ENCODE measurements at places on chromosomes 6 and 20.
A peak's percentile ranks its signal among the peaks of the same experiment; 100 is the strongest.

DNA sequence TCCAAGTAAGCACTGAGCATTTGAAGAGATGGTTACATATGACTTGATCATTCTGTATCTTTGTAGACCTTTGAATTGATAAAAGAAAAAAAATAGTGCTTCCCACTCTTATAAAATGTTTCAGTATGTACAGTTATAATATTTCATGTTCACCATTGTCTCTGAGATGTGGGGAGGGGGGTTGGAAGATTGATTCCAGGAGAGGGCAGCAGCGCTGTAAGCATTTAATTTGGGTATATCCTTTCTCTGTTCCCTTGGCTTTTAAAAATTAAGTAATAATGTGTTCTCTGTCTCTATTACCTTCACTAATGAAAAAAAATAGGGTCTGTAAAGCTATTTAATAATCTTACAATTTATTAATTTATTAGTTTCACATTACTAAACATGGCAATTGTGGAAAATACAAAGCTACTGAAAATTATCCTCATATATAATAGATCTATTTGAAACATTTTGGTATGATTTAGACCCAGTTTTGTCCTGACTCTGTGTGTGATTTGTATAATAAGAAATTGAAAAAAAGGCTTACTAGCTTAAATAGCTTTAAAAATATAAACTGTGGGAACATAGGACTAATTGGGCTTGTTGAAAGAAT is 341.2 kb downstream of the CDKAL1 start:
- DNase-seq: no peak

DNA sequence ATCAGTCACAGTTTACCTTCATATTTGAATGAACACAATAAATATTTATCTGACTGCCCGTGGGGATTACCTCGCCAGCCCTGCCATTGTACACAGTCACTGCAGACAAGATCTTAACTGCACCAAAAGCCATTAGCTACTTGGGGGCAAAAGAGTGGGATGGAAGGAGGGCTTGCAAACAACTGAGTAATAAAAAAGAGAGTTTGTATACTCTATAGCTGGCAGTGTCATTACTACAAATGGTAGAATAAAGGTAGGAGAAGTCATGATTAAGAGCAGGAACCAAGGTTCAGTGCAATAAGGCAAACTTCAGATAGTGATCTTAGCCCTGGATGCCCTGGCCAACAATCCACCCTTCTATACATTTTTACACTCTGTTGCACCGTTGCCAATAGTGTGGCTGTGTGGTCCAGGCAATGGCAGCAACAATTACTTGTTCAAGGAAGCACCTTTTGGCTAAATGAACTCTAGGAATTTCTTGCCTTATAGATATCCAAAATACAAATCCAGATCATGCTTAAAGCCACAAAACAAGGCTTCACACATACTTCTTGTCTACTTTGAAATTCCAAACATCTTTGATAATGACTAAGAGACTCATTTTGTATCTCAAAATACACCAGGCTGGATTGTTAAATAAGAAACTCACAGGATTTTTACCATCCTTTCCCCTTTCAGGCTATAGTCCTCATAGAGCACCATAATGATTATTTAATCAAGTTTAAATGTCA is 955.4 kb upstream of the ADGRB3 start:
- DNase-seq: no peak

- peak; percentile 59 for DNase-seq
These were observed at the start of gene RAB44 for GRCh38 chr6:36697481-36697903. Gene RAB44, plus strand, starts transcription at chr6:36697826. Its CDS starts 6,410 bp downstream, at chr6:36704236.

GRCh38 chr6:104705095-104705707 is 154.5 kb downstream of the HACE1 start:
- peak; percentile 74 for DNase-seq

DNA sequence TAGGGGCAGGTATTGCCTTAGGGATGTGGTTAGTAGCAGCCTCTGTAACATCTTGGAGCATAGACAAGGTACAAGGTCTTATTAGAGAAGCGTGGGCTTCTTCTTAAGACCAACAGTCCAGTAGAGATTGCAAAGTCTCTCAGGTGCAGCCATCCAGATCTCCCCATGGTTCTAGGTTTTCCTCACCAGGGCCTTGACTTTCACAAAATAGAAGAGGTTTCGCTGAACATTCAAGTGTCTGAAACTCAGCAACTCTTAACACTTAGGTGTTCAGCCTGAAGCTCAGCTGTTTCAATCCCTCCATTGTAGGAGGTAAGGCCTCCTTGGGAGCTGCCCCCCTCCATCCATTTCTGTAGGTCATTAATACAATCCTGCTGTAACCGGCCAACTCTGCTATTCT is 44.4 kb downstream of the GOPC start:
- no peak for DNase-seq

DNA sequence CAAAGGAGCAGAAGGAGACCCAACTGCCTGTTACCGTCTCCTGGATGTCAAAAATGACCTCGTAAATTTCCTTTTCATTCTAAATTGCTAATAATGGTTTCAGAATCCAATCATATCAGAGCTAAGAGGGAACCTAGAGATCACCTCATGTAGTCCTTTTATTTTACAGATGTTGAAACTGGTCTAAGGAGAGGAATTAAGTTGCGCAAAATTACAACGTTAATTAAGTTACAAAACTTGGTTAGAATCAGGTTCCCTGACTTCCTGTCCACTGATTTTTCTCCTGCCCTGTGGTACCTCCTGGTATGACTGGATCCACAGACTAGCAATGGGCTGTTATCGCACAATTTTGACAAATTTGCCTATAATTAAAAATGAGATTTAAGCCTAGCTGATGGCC is 9.0 kb upstream of the STK38 start:
- no peak for DNase-seq

- DNase-seq: no peak
These were observed 126.5 kb upstream of the FOXO3 start for GRCh38 chr6:108434222-108434621.

- peak; percentile 87 for DNase-seq
These were observed 1.3 kb downstream of the VEGFA start for GRCh38 chr6:43771210-43771857.

DNA sequence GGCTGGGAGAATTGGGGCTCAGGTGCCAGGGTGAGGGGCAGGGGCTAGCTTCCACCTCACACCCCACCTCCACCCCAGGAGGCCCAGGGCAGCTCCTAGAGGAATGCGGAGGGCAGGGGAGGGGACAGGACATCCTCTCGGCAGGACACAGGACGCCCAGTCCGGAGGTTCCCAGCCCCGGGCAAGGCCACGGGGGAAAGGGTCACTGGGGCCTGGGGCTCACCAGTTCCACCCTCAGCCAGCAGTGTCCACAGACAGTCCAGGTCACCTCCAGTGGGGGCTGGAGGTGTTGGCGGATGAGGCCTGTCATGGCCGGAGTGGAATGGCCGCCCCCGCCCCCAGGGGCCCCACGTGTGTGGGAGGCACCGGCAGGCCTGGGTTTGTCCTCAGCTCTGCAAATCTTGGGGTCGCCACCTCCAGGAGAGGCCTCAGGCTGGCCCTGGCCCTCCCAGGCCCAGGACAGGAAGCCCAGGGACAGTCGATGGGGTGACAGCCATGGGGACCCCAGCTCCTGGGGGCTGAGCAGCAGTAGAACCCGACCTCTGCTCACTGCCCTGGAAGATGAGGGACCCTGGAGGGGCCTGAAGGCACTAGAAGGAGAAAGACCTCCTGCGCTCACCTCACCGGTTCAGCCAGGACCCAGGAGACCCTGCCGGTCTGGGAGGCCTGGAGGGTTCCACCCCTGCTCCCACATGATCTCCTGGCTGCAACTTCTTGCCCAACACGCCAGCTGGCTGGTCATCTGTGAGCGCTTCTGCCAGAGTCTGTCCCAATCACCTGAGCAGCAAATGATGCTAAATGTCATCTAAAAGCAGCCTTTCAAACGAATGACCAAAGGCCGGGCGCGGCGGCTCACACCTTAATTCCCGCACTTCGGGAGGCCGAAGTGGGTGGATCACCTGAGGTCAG is 13.0 kb upstream of the ABHD16B start:
- no peak for DNase-seq

DNA sequence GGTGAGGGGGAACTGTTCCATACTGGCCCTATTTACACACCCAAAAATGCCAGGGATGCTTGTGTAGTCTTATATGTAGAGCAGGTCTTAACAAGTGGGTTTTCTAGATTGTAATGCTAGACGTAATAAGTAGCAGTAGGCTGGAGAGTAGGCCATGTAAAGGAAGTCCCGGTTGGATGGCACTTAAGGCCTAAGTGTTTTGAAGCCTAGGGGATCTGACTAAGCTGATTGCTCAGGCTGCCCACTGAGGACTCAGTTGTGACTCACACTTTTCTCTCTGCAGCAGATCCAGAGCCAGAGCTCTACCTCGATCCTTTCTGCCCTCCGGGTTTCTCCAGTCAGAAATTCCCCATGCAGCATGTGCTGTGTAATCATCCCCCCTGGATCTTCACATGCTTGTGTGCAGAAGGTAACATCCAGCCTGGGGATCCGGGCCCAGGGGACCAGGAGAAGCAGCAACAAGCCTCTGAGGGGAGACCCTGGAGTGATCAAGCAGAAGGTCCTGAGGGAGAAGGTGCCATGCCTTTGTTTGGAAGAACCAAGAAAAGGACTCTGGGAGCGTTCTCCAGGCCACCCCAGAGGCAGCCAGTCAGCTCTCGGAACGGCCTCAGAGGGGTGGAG is 26.6 kb downstream of the ZNF133 start:
- no peak for DNase-seq

DNA sequence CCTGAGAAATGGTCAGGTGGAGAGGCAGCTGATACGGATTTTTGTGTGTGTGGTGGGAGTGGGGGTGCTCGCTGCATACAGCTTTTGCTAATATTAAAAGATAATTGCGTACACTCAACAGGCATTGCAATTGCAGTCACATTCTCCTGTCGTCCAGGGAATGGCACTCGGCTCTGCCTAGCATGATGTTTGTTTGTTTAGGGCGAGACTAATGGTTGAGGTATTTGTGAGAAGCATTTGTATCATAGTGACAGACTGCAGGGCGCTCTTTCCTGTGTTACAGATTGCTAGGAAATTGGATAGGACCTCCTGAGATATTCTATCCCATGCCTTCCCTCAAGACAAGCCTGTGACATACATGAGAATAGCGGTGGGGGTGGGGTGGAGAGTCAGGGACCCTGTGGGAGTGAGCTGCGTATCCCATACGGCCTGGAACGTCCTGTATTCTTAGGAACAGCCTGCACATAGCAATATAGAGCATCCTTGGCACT is 207.4 kb downstream of the SOX4 start:
- DNase-seq: no peak

DNA sequence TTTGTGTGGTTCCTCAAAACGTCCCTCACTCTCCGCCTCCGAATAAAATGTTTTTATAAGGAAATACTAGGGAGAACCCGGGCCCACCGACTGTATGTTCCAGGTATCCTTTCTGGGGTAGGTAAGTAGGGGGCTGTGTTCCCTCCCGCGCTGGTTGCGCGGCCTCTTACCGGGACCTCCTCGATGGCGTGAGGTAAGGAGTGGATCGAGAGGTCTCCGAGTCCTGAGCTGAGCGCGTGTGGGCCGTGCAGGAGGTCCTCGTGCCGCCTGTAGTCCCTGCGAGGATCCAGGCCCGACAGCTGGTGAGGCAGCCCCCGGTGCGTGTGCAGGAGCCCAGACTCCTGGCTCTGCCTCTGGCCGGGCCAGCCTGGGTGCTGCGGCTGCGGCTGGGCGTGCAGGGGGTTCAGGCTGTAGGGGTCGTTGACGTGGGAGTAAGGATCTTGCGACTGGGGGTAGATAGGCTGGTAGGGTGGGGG is 5.1 kb downstream of the TFAP2A start:
- no peak for DNase-seq

DNA sequence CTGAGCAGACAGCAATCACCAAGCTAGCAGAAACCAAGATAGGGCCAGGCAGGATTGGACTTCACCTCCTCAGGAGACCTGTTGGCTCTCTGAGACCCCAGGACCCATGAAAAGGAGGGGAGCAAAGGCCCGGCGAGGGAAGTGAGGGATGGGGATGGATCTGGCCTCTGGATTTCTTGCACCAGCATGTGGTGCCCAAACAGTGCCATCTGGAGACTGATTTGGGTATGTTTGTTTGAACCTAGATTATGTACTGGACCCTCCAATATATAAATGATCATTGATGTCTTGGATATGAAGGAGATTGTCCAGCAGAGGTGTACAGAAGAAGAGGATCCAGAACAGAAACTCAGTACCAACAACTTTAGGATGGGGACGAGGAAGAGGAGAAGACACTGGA is 83.4 kb upstream of the LY86 start:
- DNase-seq: no peak

Data from activated effector memory CD4-positive, alpha-beta T cell treated with anti-CD3 and anti-CD28 coated beads, Interleukin-2, amount 50 U/mL, for 16 hours (primary cell).